ENCODE measurements at places on chromosomes 4 and X.

GRCh38 chrX:110173192-110174175 lies 144.4 kb downstream of the AMMECR1 start:
- no peak for DNase-seq

GRCh38 chr4:5919044-5919443 lies 26.2 kb upstream of the CRMP1 start:
- DNase-seq: no peak

DNA sequence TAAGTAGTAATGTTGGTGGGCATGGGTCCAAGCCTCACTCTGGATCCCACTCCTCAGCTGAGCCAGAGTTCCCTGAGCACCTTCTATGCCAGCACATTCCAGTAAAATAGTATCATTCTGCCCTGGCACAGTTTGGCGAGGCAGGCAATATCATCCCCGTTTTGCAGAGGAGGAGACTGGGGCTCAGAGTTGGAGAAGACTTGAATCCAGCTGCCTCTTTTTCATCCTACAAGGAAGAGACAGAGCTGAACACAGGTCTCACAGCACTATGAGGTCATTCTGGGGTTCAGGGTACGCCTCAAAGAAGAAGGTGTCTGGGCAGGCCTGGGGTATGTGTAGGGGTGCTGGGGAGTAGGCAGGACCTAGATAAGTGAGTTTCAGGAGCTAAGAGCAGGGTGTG lies 103.9 kb upstream of the STX18 start:
- DNase-seq: no peak

DNA sequence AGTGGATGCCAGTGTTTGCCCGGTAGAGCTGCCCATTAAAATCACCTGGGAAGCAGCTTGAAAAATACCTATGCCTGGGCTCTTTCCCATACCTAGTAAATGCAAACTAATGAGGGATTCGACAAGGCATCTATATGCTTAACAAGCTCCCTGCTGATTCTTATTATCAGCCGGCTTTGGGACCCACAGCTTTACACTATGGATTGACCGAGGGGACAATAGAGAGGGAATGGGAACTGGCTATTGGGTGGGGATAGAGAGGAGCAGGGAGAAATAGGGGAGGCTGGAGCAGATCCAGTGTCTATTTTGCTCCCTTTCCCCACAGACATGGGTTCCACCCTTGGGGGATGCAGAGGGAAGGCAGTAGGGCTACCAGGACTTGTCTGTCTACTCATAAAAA lies 103.1 kb upstream of the TEX13D start:
- no peak for DNase-seq

GRCh38 chr4:6619116-6619465 lies 21.4 kb upstream of the MRFAP1 start:
- no peak for DNase-seq

DNA sequence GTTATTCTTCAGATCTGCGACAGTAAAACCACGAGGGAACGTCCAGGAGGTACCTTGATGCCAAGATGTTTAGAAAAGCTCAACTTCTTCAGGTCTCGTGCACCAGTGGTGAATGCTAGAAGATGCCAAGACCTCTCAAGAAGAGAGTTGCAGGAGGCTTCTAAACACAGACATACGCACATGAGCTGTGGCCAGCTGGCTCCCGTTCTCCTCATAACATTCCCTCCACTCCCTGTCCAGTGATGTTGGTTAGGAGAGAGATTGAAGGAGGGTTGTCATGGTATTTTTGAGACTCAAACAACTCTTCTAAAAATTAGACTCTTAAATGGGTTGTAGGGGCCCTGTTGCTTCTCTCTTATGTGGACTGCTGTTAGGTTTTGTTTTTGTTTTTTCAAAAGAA lies 184.3 kb downstream of the QDPR start:
- DNase-seq: no peak

GRCh38 chr4:76658231-76659102 lies 223.4 kb downstream of the SHROOM3 start:
- no peak for DNase-seq

DNA sequence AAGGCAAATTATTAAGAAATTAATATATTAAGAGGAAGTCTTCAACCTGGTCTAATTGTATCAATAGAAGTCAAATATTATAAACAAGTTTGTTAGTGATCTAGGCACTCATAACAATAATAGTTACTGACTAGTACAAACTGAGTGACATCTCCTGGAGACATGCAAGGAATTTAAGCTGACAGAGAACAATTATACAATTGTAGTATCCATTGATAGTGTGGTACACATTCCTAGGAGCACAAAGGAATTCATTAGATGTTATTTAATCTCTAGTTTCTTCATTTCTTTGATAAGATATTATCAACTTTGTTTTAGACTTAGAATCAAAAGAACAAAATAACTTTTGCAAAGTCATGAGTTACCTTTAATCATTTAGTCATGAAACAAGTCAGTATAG lies 1048.6 kb downstream of the PCDH7 start:
- DNase-seq: no peak

DNA sequence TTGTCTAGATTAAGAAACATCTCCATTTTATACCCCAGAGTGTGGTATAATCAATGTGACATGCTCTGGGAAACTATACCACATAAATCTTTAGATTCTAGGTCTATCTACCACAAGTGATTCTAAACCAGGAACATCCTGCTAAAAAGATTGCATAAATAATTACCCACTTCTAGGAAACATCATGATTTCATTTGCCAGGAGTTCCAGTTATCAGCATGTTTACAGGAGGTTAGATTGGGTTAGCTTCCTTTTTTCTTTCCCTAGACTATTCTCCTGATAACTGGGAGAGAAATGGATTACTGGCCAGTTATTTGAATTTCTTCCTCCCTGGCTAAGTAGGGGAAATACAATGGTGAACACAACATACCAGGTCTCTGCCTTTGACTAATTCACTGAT lies 230.3 kb upstream of the BOD1L1 start:
- DNase-seq: no peak

- no peak for DNase-seq
Measured at GRCh38 chrX:40104630-40104984, 6.8 kb upstream of the BCOR start.

DNA sequence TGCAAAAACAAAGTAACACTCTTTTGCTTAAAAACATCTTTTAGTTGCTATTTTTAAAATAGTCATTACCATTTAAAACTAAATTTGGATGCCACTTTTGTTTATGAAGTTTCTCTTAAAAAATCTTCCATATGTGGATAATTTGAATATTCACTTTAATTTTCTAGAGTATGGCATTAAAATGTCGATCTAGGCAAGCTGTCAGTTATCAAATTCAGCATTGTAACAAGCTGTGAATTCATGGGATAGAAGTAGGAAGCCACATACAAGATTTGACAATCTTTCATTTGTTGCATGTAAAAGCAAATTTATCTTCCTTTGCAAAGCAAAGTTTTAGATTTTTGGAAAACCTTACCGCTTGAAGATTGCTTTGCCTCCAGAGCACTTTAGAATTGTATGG lies 191.5 kb downstream of the ARHGAP10 start:
- DNase-seq: no peak

DNA sequence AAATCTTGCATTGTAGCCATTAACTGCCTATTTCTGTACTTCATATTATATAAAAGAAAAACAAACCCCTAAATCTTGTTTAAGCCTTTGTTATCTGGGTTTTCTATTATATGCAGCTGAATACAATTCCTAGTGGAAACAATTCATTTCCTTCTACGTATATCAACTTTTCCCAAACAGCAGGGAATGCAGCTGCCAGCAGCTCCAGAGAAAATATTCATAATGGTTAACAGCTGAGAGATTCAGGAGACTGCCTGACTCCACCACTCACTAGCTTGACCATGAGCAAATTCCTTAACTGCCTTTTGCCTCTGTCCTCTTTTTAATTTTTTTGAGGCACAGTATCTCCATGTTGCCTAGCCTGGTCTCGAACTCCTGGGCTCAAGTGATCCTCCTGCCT lies 146.2 kb downstream of the SPATA18 start:
- no peak for DNase-seq

DNA sequence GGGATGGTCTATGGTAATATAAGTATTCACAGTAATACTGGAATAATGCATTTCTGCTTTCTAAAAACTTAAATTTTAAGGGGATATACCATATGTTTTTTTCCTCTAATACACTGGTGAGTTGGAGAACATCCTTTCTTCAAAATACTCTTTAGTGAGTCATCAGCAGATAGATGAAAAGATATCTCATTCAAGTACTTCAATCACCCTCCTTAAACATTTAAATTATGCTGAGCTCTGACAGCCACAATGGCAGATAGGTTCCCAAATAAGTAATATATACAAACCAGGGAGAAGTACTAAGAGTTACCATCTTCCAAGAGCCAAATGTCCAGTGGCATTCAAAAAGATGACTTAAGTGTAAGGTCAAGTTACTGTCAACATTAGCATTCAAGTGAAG lies 52.2 kb downstream of the AMMECR1 start:
- no peak for DNase-seq

- no peak for DNase-seq
Measured at GRCh38 chrX:136816975-136817374, 36.2 kb upstream of the ARHGEF6 start.

GRCh38 chr4:151226004-151226932 lies 50.7 kb upstream of the PRSS48 start:
- no peak for DNase-seq

DNA sequence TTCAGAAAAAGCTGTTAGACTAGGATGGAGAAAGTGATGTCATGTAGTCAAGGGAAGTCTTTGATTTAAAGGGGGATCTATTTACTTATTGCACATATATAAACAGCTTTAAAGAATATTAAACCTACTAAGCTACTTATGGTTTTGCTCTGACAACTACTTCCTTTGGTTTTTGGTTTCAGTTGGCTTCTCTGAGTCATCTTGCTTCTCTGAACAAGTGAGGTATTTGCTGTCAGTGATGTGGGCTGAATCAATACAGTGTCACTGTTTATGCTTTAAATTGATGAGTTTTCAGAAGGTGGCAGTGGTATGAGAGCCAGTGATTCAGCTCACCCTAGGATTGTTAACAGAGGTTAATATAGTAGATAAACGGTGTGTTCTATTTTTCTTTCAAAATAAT lies 75.1 kb downstream of the CEP44 start:
- peak; percentile 2 for DNase-seq

DNA sequence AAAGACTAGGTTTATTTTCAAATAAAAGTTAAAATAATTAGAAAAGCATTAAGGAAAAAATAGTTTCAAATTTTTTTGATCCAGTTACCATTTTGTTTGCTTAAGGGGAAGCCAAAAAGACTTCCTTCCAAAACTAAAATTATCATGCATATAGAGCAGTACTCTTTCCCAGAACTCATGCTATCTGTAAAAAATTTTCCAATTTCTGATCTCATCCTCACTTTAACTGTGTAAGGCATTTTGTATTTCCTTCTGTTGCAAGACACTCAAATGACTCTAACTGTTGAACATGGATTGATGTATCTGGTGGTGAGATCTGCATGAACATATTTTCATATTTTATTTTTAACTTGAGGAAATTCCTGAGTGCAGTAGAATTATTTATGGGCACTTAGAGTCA lies 150.1 kb downstream of the ADAM29 start:
- DNase-seq: no peak

Measured in stimulated activated CD4-positive, alpha-beta T cell treated with anti-CD3 and anti-CD28 coated beads, Interleukin-12 subunit alpha, Interleukin-12 subunit beta, amount 100 ng/mL, for 48 hours (primary cell).